ENCODE measurements at places on chromosomes 5 and 9.

DNA sequence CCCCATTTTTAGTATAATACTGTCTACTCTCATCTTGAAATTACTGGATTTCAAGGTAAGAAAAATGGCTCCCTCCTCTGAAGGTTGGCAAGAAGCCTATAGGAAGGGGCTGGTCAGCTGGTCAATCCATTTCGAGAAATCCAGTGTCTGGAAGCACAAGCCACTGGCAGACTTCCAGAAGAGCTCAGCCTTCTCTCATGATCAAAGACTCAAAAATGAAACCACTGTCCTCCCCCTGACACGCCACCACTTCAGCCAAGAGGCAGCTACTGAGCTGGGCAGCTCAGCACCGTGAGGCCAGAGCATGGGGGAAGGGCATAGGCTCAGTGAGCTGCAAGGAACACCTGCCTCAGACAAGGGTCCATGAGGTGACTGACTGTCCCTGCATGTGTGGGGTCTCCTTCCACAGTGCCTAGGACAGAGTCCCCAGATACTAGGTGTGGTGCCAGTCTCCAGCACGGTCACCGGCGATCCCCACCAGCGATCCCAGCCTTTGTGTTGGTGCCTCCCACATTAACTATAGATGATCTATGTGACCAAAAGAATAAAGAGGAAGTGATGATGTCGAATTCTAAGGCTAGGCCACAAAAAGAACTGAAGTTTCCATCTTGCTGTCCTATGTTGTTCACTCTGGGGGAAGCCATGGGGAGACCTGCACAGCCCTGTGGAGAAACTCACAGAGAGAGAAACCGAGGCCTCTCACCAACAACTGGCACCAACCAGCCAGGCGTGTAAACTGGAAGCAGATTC is 100.1 kb upstream of the LRRTM2 start:
- DNase-seq = no peak

GRCh38 chr9:87076825-87077224 is 129.5 kb upstream of the GAS1 start:
- no peak for DNase-seq

DNA sequence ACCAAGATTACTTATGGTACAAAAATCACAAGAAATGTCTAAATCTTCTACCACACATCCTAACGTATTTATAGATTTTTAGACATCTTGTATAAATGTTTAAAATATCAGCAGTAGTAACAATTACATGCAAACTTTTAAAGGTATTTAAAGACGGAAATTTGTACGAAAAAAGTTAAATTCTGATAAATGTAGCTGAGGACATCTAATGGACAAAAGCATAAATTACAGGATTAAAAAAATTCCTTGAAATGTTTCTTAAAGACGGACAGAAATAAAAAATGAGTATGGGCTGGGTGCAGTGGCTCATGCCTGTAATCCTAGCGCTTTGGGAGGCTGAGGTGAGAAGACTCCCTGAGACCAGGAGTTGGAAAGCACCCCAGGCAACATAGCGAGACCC is 15.8 kb downstream of the ERCC8 start:
- DNase-seq = no peak

GRCh38 chr5:69213513-69214215 is 21.0 kb upstream of the CDK7 start:
- DNase-seq = no peak

DNA sequence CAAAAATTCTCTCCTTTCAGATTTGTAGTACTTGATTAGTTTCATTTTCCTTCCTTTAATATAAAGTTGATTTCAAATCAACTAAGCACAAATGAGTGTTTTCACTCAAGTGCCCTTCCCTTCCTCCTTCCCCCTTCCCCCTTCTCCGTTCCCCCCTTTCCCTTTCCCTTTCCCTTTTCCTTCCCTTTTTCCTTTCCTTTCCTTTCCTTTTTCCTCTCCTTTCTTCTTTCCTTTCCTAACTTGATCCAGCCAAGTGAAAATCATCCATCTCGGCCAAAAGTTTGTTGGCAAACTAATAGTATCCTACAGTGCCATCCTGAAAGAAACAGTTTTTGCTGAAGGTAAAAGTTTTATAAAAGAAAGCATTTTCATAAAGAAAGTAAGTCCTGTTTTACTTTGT is 85.3 kb upstream of the CD180 start:
- no peak for DNase-seq

DNA sequence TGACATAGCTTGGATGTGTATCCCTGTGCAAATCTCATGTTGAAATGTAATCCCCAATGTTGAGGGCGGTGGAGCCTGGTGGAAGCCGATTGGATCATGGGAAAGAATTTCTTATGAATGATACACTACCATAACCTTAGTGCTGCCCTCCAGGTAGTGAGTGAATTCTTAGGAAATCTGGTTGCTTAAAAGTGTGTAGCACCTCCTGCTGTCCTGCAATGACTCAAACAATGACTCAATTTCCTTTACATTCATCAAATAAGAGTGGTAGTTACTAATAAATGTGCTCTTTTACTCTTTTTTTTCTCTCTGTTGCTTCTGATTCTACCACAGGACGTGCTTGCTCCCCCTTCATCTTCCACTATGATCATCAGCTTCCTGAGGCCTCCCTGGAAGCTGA is 1696.0 kb upstream of the CDH9 start:
- no peak for DNase-seq

GRCh38 chr9:98465799-98466198 is 210.3 kb upstream of the TBC1D2 start:
- no peak for DNase-seq

DNA sequence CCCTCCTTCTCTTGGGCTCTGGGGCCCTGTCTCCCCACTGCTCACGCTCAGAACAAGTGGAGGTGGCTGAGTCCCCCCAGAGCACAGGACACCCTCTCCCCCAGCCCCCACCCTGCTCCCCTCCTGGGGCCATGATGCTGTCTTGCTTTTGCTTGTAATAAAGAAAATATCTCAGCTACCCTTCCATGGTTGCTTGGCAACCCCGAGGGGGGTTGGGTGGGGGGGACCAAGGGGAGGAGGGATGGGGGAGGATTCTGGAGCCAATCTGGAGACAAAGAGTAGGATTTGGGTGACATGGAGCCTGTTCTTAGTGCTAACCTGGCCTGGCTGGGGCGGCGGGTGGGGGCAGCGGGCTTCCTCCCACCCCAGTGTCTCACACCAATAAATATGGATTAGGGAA is 16.1 kb upstream of the CERCAM start:
- no peak for DNase-seq

DNA sequence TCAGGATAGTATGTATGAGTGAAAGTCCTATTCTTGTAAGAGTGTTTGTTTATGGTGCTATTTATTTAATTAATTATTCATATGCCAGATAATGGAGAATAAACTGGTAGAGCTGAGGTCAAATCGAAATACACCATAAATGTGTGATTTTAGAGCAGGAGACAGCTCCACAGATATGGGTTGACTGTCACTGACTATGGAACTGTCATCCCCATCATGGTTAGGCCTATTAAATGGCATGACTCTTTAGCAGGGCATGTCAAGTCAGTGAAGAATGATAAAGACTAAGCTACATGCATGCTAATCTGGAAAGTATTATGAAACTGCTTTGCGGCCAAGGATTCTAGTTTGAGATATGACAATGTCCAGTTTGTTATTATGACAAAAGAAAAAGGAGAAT is 658.6 kb downstream of the ISL1 start:
- no peak for DNase-seq

DNA sequence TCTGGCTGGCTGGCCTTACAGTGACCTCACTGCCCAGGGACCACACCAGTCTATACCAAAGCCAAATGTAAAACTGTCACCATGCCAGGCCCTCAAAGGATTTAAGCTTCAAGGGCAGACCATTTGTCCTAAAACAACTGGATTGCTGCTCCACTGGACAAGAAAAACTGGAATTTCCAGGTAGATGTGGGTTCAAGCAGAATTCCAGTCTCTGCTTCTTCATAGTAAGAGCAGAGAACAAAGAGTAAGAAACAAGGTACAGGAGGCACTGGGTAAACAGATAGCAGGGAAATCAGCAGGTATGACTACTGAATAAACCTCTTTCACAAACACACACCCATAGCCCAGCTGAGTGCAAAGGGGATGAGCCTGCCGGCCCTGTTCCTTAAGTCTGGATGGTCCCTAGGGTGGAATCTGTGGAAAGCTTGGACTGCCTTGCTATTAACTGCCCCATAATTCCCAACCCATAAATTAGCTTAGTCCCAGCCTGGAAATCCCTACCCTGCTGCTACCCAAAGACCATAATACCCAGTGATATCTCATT is 5.5 kb downstream of the B4GALT1 start:
- DNase-seq = no peak

- DNase-seq = no peak
Measured at GRCh38 chr5:136242136-136242535, 49.2 kb upstream of the SMIM32 start.

GRCh38 chr5:102799017-102799416 is 43.9 kb downstream of the PAM start:
- no peak for DNase-seq

DNA sequence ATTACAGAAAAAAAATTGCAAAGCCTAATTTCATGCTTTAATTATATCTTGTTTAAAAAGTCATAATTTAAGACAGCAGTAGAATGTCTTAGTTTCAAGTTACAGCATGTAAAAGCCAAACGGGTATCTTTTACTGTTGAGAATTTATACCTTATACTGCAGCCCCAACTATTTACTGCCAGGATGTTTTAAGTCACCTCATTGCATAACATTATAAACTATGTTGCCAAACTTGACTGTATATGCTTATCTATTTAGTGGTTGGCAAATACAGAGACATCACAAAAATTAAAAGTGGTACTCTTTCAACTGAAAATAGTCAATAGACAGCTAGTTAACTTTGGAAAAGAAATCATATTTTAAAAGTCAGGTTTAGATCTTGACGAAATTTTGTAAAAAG is 119.5 kb downstream of the EDIL3 start:
- DNase-seq = no peak

DNA sequence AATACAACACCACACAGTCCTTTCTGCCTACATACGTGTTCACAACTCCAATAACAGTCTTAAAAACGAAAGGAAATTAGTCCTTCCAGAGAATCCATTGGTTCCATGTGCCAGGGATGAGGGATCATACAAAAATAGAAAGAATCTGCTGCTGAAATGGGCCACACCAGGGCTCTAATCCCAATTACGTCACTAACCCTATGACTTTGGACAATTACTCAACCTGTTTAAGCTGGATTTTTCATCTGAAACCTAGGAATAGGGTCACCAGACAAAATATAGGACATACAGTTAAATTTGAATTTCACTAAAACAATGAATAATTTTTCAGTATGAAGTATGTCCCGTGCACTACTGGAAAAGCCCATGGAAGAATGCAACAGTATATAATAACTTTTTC is 264.7 kb downstream of the YTHDC2 start:
- DNase-seq = no peak

GRCh38 chr9:107983181-107983603 is 493.6 kb upstream of the KLF4 start:
- no peak for DNase-seq

DNA sequence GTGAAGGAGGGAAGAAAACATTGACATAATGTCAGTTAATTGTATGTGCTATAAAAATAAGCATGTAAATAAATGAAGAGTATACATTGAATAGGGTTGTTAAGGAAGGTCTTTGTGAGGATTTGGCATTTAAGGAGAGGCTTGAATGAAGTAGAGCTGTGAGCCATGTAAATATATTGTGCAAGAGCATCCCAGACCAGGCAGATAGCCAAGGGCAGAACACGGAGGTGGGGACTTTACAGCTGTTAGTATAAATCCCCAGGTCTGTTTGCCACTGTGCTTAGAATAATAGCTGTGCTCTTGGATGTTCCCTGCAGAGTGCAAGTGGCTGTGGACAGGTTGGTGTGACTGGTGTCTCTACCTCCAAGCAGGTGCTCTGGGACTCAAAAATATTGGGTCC is 211.7 kb downstream of the LRRC70 start:
- DNase-seq = no peak

DNA sequence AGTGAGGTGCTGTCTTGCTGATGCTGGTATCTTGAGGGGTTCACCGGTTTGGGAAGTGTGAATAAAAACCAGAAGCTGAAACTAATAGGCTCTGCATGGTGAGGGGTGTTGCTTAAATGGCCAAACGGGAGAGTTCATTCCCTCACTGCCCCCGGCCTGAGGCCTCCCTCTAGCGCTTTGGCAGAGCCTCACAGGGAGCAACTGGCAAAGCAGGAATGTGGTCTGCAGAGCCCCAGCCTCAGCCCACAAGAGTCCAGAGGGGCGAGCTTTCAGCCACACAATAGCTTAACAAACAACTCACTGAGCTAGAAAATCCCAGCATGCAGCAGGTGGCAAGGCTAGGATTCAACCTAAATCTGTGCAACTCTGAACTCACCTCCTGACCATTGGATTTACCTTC is 234.8 kb downstream of the MED10 start:
- no peak for DNase-seq

GRCh38 chr5:103918668-103919367 is 356.2 kb upstream of the NUDT12 start:
- no peak for DNase-seq

Data from 8988T (cell line).